ENCODE measurements at places on chromosomes 13 and 19.
A peak's percentile ranks its signal among the peaks of the same experiment; 100 is the strongest.

DNA sequence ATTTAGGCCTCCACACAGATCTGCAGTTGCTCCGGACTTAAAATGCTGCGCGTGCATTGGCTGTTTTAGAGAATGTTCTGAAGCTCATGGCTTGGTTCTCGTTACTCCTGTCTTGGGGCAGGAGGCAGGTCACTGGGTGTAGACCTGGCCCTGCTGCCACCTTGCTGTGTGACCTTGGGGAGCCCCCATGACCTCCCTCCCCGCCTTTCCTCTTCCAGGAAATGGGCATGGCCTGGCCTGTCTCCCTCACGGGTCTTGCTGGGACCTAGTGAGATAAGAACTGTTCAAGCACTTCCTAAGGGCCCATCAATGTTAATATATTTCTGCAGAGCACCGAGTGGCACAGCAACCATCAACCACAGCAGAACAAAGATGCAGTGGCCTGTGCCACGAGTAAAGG is 49.4 kb downstream of the KLF2 start:
- DNase-seq, result no peak

DNA sequence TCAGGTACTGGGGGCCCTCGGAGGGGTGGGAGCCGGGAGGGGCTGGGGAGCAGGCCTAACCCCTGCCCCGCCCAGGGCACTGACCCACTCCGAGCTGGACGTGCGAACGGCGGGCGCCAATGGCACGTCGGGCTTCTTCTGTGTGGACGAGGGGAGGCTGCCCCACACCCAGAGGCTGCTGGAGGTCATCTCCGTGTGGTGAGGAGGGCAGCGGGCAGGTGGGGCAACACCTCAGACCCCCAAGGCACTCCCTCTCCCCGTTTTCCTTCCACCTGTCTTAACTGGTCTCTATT is 18.2 kb downstream of the HPN start:
- no peak for DNase-seq

DNA sequence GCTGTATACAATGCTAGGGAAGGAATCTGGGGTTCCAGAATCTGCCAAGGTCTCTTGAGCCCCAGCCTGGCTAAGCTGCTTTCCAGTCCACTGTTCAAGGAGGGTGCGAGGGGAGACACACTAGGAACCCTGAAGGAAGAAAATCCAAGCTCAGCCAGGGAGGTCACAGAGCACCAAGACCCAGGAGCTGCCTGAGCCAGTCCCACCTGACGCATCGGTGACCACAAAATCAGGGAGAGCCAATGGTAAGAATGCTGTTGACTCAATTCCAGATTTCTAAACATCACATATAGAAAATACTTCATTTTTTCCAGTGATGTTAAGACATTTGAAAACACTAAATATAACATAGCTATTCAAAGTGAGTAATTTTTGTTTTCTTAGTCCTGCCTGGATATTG is 50.1 kb downstream of the CEP89 start:
- no peak for DNase-seq

GRCh38 chr13:113365583-113365970 is 1.6 kb upstream of the GRTP1 start:
- no peak for DNase-seq

DNA sequence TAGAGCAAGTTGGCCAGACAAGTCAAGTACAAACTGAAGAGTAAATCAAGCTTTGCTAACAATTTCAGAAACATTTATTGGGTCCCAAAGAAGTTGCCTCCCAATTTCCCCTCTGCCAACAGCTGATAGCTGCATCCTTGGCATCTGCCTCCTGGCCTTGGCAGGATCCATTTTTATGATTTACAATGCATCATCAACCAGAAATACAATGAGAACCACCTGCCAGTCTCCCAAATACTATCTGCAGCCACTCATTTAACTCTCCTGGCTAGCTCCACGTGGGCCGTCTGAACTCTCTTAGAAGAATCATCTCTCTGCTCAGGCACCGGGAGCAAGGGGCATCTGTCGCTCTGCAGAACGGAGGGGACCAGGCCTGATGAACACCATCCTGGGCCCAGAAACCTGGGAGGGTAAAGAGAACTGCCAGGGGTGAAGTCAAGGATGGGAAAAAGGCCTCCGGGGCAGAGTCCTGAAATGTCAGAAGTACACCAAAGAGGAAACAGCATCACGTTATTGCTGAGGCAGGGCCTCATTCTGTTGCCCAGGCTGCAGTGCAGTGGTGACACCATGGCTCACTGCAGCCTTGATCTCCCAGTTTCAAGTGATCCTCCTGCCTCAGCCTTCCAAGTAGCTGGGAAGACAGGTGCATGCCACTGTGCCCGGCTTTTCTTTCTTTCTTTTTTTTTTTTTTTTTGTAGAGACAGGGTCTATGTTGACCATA is 2.6 kb downstream of the LONP1 start:
- no peak for DNase-seq

DNA sequence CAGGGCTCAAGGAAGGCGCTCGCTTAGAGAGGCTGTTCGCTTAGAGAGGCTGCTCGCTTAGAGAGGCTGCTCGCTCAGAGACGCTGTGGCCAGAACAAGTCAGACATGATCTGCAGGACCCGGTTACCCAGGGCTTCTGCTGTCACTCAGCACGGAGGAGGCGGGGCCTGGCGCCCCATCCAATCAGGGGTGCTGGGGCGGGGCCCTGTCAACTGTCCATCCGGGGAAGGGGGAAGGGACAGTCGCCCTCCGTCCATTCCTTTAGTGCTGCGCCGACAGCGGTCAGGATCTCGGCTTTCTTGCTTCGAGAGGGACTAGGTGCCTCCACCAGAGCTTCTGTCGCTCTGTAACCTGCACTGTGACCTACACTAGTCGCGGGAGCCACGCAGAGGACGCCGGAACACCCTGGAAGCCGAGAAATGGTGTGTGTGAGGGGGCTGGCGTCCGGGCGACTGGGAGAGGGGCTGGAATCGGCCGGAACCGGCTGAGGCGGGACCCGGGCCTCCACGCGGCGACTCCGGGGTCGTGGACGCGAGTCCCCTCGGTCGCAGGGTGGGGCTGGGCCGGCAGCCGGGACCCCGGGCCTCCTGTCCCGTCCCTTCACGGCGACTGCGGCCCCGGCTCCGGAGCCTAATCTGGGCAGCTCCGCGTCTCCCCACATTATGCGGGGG is at the start of gene ZNF440:
TSS of gene ZNF440 (plus strand) at position 245 of the 671 bp plus-strand sequence. CDS start at position 420, 175 bp downstream.
- peak; percentile 70 for DNase-seq

DNA sequence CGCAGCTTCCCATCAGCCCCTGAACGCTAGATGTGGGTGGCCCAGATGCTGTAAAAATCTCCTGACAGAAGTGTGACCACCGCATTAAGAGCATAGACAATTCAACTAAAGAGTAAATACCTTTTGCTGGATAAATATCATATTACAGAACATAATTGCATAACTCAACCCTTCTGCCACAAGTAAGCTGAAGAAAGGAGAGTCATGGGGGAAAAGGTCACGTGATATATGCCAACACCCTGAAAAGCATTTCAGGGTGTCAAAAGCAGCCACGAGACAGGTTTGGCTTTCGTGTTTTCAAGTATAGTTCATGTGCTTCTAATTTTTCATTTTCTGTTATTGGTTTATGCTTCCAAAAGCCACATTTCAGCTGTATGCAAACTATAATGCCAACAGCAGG is 71.3 kb downstream of the LHFPL6 start:
- DNase-seq, result no peak

- DNase-seq, result no peak
Observed at GRCh38 chr13:29693275-29693945, 97.9 kb upstream of the SLC7A1 start.

DNA sequence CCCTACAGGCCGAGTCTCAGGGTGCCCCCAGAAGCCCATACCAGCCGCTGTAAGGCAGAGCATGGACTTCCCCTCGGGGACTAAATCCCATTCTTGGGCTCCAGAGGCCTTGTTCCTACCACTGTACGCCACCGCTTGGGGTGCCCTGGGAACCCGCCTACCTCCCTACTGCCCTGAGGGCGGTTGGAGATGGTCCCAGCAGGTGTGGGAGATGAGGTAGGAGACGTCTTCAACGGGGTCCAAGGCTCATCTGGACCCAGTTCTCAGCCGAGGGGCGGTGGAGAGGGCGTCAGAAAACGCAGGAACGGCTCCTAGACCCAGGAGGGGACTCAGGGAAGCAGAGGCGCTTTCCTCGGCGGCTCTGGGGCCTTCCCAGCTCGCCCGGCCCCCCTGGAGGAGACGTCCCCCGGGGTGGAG is 833 bp upstream of the ZIK1 start:
- DNase-seq, result no peak

DNA sequence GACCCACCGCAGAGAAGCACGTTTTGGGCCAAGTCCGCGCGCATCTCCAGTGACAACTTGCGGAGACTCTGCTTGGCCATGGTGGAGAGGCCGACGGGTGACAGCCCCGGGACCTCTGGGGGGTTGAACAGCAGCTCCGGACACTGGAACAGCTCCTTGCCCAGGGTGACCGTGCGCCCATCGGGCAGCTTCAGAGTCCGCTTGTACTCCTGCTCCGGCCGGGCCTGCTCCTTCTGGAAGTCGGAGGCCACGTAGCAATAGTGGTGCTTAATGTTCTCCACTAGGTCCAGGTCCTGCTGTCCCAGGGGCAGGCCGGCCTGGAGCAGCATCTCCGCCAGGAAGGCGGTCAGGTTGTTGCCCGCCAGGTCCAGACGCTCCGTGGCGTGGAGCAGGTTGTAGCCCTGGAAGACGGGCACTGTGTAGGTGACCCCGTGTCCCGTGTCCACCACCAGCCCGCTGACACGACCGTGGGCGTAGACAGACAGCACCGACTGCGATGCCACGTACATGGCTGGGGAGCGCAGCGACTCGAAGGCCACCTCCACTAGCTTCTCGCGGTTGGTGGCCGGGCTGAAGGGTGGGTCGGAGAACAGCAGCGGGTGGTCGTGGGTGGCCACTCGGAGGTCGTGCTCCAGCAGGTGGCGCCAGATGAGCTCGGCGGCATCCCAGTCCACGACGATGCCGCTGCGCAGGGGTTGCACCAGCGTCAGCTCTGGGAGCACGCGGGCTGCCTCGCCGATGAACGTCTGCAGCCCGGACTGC is 743 bp downstream of the ACTL9 start:
- no peak for DNase-seq

GRCh38 chr13:31456056-31456455 is 256.3 kb downstream of the B3GLCT start:
- DNase-seq, result no peak

- no peak for DNase-seq
Observed at GRCh38 chr19:38944981-38945506, 14.3 kb downstream of the MRPS12 start.

DNA sequence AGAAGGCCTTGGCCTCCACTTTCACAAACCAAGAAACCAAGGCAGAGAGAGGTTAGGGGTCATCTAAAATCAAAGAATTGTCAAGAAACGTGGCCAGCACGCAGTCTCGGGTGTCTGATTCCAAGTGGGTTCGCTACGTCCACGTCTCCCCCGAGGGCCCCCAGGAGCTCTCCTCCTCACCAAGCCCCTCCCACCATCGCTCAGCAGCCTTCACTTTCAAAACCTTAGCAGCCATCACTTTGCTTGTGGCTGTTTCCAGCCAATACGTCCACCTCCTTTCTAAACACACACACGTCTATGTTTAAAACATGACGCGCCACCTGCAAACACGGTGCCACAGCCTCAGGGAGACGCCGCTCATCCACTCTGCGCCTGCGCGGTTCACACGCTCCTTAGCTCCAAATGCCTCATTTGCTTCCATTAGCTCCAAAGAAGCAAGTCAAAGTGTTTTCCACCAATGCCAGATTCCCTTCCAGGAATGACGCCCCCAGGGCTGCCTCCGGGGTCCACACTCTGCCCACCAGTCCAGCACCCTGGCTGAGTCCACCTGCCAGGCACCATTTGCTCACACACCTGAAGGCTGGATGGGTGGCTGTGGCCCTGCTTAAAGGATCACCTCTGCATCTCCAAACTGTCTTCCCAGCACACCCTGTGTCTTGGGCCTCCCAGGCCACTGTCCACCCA is 5.5 kb downstream of the RASA3 start:
- DNase-seq, result no peak

- no peak for DNase-seq
Observed at GRCh38 chr19:35717665-35718344, at the start of gene KMT2B. KMT2B (plus strand) TSS chr19:35718003; CDS start chr19:35718019, 16 bp downstream.

- no peak for DNase-seq
Observed at GRCh38 chr13:20401931-20402856, 123.5 kb downstream of the CRYL1 start.

DNA sequence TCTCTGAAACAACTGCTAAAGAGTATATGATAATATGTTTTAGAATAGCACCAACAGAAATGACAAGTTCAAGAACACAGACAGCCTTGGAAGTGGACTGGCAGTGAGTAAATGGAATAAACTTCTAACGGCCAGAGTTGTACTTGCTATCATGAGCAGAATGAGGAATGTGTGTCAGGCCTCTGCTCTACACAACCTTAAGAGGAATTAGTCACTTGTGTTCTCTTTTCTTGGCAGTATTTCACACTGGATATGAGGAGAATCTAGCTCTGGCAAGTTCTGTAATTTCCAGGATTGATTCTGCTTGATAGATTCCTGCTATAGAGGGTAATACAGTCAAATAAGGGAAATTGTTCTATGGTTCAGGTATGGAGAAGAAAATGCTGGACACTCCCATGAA is 757.3 kb downstream of the EFNB2 start:
- DNase-seq, result no peak

- DNase-seq, result no peak
Observed at GRCh38 chr13:44300895-44301638, 72.6 kb upstream of the SERP2 start.

DNA sequence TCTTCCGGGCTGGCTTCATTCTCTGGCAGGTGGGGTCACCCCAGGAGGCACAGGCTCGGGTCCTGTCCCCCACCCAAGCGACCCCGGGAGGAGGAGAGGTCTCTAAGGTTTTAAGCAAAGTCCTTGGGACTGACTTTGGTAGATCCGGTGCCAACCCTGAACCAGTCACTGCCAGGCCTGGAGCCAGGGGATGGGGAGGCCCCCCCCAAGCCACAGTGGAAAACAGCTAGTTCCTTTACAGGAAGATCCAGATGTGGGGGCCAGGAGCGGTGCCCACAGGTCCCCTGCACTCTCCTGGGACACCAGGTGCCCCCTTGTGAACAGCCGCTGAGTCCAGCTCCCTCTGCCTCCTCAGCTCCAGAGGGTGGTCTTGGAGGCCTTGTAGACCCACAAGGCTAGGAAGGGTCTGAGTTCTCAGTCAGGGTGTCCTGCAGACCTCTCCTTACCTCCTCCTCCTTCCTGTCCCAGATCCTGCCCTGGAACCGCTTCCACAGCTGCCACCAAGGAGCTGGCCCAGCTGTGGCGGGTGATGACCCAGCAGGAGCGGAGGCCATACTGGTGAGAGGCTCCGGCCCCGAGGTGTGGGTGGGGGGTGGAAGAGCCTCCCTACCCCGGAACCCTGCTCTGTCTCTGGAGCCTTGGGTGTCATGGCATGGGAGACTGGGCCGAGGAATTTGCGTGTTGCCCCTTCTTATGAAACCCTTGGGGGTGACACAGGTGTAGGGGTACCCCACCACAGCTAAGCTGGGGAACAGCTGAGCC is 6.0 kb downstream of the SIX5 start:
- no peak for DNase-seq

GRCh38 chr13:100892981-100893380 is 218.4 kb upstream of the TMTC4 start:
- no peak for DNase-seq

DNA sequence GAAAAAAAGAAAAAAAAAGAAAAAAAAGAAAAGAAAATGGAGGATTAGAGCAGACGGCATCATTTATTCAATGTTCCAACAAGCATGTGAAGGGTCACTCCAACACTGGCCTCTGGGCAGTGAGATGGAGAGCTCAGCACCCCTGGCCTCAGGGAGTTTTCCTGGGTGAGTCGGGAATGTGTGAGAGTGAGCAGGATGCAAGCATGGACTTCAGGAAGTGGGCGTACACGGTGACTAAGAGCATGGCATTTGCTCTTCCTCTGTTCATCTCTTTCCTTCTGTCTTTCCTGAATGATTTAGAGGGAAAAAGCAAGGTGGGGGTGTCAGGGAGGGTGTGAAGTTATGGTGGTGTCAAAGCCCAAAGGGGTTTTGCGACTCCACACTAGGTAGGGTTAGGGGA is 682 bp upstream of the CABP5 start:
- no peak for DNase-seq
